Vagina (tissue), 2 donors: ENCODE measurements at places on chromosomes 4 and X.

- no peaks in the 10 kb centered on the region for H3K27me3 ChIP-seq
- DNase-seq: no peak
- H3K36me3 ChIP-seq: no peaks in the 10 kb centered on the region
Observed at GRCh38 chrX:109356684-109357083, 125.2 kb downstream of the GUCY2F start.

DNA sequence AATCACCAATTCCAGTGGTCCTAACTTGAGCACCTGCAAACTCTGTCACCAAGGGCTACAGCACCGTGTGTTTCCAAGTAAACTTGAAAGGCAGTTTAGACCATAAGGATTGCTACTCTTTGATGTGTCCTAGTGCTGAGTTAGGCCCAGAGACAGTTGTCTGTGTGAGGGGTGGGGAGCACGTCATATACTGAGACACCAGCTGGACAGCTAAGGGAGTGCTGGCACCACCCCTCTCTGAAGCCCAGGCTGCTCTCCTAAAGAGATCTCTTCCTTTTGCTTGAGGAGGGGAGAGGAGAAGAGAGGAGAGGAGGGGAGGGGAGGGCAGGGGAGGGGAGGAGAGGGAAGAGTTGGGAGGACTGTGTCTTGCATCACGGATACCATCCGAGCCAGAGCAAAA is 218.7 kb upstream of the TACR3 start:
- no peaks in the 10 kb centered on the region for H3K4me1 ChIP-seq
- H3K4me3 ChIP-seq: no peak overlapping the region
- no peak for DNase-seq

DNA sequence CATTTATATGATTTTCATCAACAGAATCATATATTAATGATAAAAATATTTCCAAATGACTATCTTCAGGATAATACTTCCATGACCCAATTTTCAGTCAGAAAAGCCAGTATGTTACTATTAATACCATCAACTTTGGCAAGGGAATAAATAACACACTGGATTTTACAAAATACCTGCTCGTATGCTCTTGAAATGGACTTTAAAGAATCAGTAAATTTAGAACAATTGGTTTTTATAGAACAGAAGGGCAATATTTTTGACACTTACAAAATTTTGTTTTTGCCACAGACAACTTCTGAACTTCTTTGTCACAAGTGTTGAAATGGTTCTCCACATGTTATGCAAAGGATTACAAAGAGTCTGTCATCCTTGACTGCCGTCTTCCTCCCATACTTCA is 700.4 kb downstream of the FSTL5 start:
- H3K4me3 ChIP-seq: no peak overlapping the region
- no peaks in the 10 kb centered on the region for H3K36me3 ChIP-seq
- no peak for DNase-seq
- no peak overlapping the region for H3K27ac ChIP-seq
- H3K27me3 ChIP-seq: no peaks in the 10 kb centered on the region
- H3K4me1 ChIP-seq: no peaks in the 10 kb centered on the region

DNA sequence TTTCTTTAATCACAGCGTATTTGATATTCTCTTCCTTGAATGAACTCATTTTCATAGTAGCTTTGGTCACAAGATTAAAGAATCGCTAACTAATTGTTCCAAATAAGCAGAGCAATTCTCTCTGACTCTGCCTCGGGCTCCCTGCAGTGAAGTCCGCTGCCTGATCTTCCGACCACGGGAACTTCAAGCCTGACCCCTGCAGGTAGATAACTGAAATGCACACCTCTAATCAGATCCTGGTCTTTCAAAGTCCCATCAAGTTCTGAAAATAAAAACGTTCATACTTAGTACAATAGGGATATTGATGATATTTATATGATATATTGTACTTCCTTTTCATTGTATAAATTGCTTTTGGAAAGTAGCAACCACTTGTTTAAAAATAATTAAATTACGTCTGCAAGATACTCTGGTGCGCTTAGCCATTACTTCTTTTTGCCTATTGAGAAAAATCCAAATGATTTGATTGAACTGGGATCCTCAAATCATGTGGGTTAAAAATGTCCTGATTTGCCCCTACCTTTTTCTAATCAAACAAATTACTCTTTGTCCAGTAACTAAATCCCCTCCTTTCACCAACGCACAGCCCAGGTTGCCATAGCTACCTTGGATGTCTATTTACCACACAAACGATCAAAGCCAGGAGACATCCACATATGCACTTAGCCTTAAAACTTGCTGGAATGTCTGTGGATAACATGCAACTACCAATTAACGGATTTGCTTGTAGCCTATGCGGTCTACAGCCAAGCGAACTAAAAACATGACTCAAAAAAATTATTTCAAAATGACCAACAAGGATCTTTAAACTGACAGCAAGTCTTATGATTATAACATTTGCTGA is 4.2 kb downstream of the MID1 start:
- no peak for DNase-seq
- H3K27me3 ChIP-seq: no peaks in the 10 kb centered on the region

DNA sequence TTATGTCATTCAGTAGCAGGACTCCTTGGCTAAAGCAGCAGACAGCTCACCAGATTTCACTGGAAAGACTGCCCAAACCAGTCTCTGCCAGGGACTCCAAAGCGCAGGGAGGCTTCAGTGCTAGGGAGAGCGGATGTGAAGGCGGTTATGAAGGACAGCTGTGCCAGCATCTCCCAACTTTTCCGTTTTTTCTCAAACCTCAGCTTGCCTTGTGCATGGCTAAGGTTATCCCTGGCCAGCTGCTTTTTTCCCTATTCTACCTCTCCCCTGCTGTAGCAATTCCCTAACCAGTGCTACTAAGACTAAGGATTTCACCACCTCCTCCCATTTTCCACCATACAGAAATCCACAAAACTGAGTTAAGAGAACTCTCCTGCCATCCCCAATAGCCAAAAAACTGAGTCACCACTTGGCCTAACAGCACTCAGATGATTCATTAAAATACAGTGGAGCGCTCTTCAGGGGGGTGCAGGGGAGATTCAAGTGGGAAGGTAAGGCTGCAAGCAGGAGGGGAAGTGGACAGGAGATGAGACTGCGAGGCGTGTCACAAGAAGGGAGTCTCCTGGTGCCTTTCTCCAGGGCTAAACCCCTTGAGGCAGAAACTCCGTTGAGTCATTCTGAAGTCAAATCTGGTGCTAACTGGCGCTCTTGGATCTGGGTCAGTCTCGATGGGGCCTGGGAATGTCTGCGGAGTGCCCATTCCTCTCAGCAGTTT is 90.7 kb downstream of the PALLD start:
- no peaks in the 10 kb centered on the region for H3K27me3 ChIP-seq
- H3K36me3 ChIP-seq: no peaks in the 10 kb centered on the region
- H3K27ac ChIP-seq: peak overlapping the region; percentile 76
- H3K4me1 ChIP-seq: peaks cover 30% of the 10 kb centered on the region
- no peak for DNase-seq
- H3K4me3 ChIP-seq: no peak overlapping the region

GRCh38 chrX:104510801-104511200 is 55.2 kb upstream of the IL1RAPL2 start:
- H3K27ac ChIP-seq: no peak overlapping the region
- H3K36me3 ChIP-seq: no peaks in the 10 kb centered on the region
- no peaks in the 10 kb centered on the region for H3K27me3 ChIP-seq
- H3K4me1 ChIP-seq: no peaks in the 10 kb centered on the region
- no peak overlapping the region for H3K4me3 ChIP-seq

- H3K36me3 ChIP-seq: no peaks in the 10 kb centered on the region
- H3K4me3 ChIP-seq: no peak overlapping the region
- H3K27me3 ChIP-seq: no peaks in the 10 kb centered on the region
- no peak for DNase-seq
Observed at GRCh38 chrX:55486736-55487135, 2.9 kb downstream of the USP51 start.

GRCh38 chr4:71259911-71260331 is 78.9 kb upstream of the SLC4A4 start:
- H3K4me1 ChIP-seq: no peaks in the 10 kb centered on the region
- H3K27me3 ChIP-seq: no peaks in the 10 kb centered on the region
- no peak overlapping the region for H3K27ac ChIP-seq
- no peak for DNase-seq
- H3K36me3 ChIP-seq: no peaks in the 10 kb centered on the region

DNA sequence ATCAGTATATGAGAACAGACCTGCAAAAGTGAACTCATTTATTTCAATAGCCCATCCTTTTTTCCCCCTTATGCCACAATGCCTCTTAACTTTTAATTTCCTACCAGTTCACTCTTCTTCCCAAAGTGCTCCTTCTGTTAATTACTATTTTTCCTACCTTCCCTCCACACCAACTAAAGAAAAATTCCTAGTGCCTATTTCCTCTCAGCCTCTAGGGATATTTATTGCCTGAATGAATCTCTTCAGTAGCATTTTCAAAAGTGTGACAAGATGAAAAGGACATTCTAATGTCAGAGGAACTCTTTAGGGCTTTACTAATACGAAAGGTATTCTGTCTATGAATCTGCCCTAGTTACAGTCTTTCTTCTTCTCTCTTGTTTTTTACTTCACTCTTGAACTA is 181.1 kb upstream of the SPRY1 start:
- no peak overlapping the region for H3K4me3 ChIP-seq
- no peak for DNase-seq
- no peaks in the 10 kb centered on the region for H3K4me1 ChIP-seq

DNA sequence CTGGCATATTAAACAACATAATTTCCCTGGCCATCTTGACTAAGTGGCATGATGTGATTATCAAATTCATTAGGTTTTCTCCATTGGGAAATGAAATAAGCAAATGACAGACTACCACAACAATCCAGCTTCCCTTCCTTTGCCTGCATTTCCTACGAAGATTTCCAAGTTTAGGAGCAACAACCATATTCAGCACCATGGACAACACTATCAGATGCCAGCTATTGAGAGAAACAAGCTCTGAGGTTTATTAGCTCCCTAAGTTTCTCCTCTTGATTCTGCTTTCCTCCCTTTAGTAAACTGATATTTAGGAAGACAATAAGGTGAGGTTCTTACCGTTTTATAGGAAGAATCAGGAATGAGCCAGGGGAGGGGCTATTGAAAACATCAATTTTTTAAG is 36.2 kb downstream of the DCX start:
- no peaks in the 10 kb centered on the region for H3K36me3 ChIP-seq
- no peaks in the 10 kb centered on the region for H3K27me3 ChIP-seq
- no peak for DNase-seq
- no peak overlapping the region for H3K4me3 ChIP-seq
- H3K4me1 ChIP-seq: no peaks in the 10 kb centered on the region

- H3K36me3 ChIP-seq: no peaks in the 10 kb centered on the region
- H3K4me3 ChIP-seq: no peak overlapping the region
- no peaks in the 10 kb centered on the region for H3K4me1 ChIP-seq
- H3K27ac ChIP-seq: no peak overlapping the region
- no peaks in the 10 kb centered on the region for H3K27me3 ChIP-seq
Observed at GRCh38 chrX:85107407-85107806, 103.7 kb downstream of the APOOL start.

GRCh38 chrX:27057883-27058282 is 405.3 kb downstream of the PPP4R3C start:
- H3K4me1 ChIP-seq: no peaks in the 10 kb centered on the region
- H3K27ac ChIP-seq: no peak overlapping the region
- H3K4me3 ChIP-seq: no peak overlapping the region
- H3K27me3 ChIP-seq: no peaks in the 10 kb centered on the region

DNA sequence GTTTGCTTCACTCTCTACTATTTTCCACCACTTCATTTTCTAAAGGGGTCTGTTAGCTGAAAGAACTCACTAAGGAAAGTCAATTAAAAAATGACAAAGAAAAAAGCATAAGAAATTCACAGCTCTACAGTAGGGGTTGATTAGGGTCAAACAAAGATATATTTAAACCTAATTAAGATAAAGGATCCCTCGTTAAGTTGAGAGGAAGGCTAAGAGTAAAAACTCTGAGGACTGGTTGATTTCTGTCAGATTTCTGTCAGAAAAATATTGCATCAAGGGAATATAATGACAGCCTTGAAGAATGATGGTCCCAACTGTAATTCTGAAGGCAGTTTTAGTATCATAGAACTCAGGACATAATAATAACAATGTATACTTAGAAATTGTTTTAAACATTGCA is 218.0 kb downstream of the QDPR start:
- H3K27ac ChIP-seq: no peak overlapping the region
- no peak overlapping the region for H3K4me3 ChIP-seq
- DNase-seq: no peak
- H3K4me1 ChIP-seq: no peaks in the 10 kb centered on the region
- H3K27me3 ChIP-seq: no peaks in the 10 kb centered on the region
- H3K36me3 ChIP-seq: no peaks in the 10 kb centered on the region

DNA sequence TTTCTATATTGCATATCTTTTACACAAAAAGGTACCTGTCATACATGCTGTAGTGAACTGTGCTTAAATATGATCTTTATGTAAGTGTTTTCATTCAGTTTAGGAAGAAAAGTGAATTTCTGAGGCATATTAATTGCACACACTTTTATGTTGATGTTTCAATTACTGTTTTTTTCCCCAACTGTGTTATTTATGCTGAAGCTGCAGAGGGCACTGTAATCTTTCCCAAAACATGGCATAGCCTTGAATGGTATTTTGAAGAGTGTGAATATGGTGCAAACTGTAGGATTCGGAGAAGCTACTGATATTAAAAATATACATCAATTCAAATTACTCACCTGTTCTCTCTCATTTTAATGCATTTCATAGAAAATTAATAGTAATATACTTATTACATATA is 6.0 kb upstream of the CENPE start:
- H3K27me3 ChIP-seq: no peaks in the 10 kb centered on the region
- H3K27ac ChIP-seq: no peak overlapping the region
- H3K4me1 ChIP-seq: no peaks in the 10 kb centered on the region
- H3K4me3 ChIP-seq: no peak overlapping the region
- no peaks in the 10 kb centered on the region for H3K36me3 ChIP-seq
